ENCODE measurements at places on chromosomes 1 and 21.

- DNase-seq: no peak
These were observed 137.8 kb upstream of the PALMD start for GRCh38 chr1:99507906-99508732.

- no peak for DNase-seq
These were observed at the start of gene CD84 for GRCh38 chr1:160579216-160579701. Gene CD84, minus strand, starts transcription at chr1:160579496. Its CDS starts 59 bp downstream, at chr1:160579437.

- DNase-seq: no peak
These were observed 3.6 kb upstream of the CAPN2 start for GRCh38 chr1:223708651-223709268.

DNA sequence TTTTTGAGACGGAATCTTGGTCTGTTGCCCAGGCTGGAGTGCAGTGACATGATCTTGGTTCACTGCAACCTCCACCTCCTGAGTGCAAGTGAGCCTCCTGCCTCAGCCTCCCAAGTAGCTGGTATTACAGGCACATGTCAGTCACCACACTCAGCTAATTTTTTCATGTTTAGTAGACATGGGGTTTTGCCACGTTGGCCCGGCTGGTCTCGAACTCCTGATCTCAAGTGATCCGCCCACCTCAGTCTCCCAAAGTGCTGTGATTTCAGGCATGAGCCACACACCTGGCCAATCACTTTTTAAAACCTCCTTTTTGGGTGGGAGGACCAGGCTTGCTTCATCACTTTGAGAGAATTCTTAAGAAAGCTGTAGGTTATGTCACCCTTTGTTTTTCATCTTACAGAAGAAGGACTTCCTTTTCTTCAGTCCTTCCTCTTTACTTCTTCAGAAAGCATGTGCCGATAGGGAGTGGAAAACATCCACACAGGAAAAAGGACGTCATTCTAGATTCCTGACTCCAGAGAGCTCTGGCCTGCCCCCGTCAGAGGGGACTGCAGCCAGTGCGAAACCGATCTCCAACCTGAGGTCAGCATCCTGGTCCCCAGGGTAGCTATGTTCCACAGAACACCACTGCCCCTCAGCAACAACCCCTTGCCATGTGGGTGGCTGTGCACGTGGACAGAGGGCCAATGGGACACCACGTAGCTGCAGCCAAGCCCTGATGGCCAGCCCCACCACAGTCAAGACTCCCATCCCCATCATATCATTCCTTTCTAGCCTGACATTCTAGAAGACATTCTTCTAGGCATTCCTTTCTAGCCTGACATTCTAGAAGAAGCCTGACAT lies 21.9 kb downstream of the NCF2 start:
- no peak for DNase-seq

GRCh38 chr1:21955501-21956281 lies 18.6 kb upstream of the HSPG2 start:
- DNase-seq: no peak

DNA sequence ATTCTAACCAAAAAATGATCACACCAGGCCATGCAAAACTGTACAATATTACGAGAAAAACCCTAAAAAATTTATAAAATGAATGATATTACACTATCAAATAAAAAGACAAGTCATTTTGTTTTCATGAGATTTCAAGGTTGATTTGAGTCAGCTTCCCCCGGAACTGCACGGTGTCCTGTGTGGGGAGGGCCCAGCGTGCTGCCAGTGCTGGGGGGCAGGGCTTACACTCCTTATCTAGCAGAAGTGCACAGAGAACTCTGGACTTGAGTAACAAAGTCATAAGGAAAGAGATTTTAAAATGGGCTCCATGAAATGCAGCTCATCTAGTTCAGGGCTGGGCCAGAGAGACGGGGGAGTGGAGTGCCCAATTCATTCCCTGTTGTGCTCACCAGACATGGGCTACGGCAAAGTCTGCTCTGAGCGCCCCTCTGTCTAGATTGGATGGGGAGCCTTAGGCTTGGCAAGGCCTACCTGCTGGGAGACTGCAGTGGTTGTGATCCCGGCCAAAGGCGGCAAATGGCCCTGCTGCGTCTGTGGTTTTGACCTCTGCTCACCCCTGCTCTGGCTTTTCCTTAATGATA lies 50.1 kb downstream of the COQ8A start:
- DNase-seq: no peak

DNA sequence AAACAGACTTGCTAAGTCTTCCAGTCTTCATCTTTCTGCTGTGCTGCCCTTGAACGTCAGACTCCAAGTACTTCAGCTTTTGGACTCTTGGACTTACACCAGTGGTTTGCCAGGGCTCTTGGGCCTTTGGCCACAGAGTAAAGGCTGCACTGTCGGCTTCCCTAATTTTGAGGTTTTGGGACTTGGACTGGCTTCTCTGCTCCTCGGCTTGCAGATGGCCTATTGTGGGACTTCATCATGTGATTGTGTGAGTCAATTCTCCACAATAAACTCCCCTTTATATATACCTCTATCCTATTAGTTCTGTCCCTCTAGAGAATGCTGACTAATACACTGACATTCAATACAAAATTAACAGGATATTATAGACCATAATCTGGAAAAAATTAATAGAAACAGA lies 628.1 kb downstream of the PLPP3 start:
- DNase-seq: no peak

DNA sequence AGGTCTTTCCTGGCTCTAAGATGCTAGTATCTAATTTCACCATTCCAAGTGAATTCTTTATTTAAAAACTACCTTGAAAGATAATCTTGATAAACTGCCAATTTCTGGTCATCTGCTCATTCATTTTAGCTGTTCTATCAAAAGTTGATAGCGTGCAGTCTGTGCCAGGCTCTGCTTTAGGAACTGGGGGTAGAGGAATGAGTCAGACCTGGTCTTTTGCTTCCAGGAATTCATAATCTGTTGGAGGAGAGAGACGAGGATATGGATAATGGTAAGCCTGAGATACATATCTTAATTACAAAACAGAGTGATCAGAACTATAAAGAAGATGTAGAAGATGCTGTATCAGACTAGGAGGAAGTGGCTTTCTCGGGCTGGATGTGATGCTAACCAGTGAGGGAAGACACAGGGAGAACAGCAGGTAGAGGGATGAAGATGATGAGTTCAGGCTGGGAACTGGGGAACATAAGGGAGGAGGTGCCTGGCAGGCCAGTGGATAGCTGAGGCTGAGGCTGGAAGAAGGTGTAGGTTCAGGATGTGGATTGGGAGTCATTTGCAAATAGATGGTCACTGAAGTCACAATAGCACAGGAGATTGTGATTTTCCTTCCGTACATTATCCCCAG lies 12.3 kb upstream of the PHC2 start:
- DNase-seq: no peak

DNA sequence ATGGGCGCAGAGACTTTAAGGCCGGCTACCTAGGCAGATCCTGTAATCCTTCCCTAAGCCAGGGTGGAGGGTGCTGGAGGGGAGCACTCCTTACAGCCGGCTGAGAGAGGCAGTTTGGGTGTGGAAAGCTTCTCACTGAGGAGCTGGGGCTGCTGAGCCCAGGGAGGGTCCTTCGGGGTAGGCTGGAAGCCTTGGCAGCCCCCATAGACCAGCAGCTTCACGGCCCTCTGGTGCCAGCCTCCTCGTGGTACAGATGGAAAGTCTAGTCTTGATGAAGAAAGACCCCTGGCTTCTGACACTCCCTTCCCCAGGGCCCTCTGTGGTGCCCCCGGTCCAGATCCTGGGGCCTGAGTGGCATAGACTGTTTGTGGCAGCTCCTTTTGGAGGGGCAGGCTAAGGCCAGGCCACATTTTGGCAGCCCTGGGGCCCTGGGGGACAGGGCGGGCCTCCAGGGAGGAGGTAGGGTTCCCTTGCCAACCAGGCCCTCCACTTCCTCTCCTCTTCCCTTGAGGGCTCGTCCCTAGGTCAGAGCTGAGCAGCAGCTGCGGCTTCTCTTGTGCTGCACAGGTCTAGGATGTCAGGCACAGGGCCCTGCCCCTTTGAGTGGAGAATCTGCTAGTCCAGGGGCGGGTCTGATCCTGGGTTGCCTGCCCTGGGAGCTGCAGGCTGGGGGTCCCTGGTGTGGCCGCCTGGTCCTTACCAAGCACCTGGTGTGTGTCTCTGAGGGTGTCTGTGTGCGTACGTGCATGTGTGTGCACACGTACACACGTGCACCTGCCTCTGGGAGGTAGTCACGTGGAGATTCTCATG lies 4.8 kb downstream of the AMPD2 start:
- DNase-seq: no peak

- DNase-seq: no peak
These were observed 104.8 kb downstream of the ETS2 start for GRCh38 chr21:38910390-38911067.

DNA sequence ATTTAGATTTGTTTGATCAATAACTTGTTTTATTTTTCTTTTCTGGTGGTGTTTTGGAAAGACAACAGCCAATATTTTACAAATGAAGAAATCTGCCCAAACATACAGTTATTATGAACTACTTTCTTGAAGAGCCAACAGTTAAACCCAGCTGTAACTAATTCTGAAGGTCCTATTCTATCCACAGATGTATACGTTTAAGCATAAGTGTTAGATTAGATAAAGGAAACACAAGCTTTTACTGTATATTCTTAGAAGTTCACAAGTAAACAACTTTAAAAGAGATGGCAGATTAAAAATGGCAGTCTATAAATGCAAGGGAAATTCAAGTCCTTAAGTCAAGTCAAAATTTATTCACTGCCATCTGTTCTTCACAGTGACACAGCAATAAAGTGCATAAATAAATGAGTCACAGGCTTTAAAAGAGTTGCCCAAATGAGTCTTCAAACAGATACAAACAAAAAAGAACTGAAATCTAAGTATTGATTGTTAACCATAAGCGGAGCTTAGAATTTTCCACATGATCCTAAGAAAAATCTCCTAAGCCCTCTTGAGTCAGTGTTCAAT lies 49.9 kb upstream of the KCNH1 start:
- DNase-seq: no peak

DNA sequence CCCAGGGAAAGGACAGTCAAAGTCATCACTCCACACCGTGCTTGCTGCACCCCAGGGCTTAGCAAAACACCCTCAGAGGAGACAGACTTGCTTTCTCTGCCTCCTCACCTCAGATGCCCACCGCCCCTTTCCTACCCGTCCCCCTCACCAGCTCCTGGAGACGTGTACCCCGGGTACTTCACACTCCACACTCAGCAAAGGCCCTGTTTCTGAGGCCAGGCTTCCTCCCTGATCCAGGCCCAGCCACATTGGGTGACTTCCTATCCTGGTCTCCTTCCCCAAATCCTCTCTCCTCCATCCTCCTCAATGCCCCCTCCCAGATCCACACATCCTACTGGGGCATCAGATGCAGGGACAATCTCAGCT lies 116.7 kb downstream of the DMRTB1 start:
- no peak for DNase-seq

GRCh38 chr1:67803380-67804279 lies 29.6 kb downstream of the GNG12 start:
- DNase-seq: no peak

DNA sequence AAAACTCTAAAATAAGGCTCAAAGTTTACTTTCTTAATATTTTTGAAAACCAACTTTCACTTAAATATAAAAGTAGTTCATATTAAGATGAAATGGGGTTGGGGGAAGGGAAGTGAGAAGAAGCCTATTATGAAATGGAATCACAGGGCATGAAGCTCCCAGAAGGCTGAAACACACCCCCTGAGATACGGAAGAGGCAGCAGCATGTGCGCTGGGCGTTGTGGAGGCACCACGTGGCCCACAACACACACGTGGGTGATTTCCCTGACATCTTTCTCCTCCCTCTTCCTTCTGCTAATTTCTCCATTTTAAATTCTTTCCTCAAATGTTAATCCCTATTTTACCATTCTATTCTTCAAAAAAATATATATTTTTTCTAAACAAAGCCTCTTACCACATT lies 35.6 kb upstream of the SEC16B start:
- no peak for DNase-seq

DNA sequence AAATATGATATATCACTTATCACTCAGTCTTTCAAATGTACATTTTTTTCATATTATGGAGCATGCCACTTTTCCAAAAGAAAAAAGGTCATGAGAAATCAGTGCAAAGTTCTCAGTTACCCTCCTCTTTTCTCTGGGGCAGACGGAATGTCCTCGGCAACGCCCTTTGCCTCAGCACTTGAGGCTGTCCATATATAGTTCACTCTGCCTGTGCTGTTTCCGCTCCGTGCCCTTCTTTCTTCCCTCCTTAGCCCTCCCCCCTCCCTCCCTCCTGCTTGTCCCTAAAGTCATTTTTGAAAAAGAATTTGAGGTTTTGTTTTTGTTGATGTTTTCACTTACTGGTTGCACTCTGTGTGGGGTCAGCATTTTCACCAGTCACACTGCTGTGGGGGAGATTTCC lies 5.4 kb downstream of the BARHL2 start:
- DNase-seq: no peak
